ENCODE measurements at places on chromosomes 3 and 15. TPM values are rescaled to one million over a fixed set of nuclear protein-coding genes. Genes with fewer than 3 reads are reported as not detected.

GRCh38 chr3:185729337-185730055 lies 95.3 kb downstream of the IGF2BP2 start:
- DNase-seq = no peak

GRCh38 chr3:153171256-153171655 lies 9.2 kb downstream of the RAP2B start:
- no peak for DNase-seq

GRCh38 chr3:143824735-143825385 lies 23.4 kb downstream of the SLC9A9 start:
- DNase-seq = no peak

GRCh38 chr3:42505128-42505848 lies 2.8 kb downstream of the VIPR1 start:
- no peak for DNase-seq

DNA sequence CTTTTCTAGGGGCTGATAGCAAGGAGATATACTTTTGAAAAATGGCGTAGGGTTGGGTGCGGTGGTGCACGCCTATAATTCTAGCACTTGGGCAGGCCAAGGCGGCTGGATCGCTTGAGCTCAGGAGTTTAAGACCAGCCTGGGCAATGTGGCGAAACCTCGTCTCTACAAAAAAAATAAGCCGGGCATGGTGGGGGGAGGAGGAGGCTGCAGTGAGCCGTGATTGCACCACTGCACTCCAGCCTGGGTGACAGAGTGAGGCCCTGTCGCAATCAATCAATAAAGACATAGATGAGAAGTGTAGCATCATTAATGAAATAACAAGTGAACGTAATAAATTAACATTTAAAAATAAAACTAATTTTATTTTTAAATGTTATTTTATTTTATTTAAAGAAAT lies 134.6 kb downstream of the SLCO3A1 start:
- DNase-seq = no peak

DNA sequence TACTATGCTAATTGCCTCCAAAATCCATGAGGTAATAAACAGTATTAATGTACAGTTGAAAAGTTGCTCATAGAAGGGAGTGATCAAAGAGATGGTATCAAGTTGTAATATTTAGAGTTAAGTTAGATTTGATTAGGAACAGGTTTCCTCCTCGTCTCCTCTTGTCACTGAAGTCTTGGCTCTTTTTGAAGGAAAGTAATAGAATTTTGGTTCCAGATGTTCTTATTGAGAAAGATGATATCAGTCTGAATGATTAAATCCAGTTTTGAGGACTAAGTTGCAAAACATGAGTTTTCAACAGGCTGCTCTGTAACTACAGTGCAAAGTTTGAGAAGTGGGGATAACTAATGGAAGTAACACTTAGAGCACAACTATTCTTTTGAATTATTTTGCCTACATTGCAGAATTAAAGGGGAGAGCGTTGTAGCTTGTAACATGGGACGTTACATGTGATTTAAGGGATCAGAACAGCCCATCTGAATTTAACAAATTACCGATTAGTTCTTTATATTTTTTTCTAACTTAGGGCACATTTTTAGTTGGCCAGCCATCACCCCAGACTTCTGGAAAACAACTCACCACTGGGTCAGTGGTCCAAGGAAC lies 48.3 kb downstream of the MAP6D1 start:
- no peak for DNase-seq

Gene PML
- 15.4 TPM for total RNA-seq

DNA sequence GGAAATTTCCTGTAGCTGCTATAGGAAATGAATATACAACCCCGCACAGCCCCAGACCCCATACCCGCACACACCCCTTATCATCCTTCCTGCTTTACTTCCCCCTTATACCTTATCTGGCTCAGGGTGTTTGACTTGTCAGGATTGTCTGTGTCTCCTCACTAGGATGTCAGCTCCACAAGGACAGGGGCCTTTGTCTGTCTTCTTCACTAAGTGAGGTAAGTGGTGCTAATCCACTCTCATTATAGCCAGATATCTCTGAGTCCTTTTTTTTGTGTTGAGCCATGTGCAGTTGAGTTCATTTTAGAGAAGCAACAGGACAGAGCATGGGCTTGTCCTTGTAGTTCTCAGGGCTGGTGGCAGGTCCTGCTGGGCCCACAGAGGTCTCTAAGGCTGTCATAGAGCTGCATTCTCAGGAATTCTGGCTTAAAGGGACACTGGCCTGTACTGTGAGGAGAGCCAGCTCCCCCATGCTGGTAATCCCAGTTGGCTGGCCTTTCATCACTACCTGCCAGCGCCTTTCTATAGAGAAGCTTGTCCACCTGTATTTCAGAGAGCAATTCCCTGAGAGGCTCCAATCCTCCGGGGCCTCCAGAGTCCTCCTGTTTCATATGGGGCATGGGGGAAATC lies 9.0 kb downstream of the KY start:
- no peak for DNase-seq

DNA sequence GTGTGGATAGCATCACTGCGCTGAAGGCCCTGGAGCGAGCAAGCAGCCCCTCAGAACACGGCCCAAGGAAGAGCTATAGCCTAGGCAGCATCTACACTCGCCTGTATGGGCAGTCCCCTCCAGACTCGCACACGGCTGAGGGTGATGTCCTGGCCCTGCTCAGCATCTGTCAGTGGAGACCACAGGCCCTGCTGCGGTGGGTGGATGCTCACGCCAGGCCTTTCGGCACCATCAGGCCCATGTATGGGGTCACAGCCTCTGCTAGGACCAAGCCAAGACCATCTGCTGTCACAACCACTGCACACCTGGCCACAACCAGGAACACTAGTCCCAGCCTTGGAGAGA lies 20.5 kb downstream of the ATRIP start:
- no peak for DNase-seq

Gene MAP6D1
- total RNA-seq = 10.8 TPM

DNA sequence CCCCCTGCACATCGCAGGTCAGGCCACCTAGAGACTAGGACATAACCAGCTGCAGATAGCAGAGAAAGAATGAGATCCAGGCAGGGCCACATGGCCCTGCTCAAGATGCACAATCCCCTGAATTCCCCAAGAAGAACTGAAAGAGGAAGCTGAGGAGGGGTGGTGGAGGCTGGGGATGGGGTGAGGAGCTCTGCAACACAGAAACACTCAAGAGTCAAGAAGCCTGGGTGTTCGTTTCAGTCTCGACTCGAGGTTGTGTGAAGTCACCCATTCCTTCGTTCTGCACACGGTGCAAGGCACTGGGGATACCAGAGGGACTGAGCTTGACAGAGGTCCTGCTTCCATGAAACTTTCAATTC lies 62.0 kb downstream of the TLE3 start:
- peak; percentile 87 for DNase-seq

Gene NSUN3
- total RNA-seq = 15.3 TPM

Gene ANKUB1
- not detected for total RNA-seq

Gene ZNF501
- 8.8 TPM for total RNA-seq

Gene TCAIM
- 42.5 TPM for total RNA-seq

GRCh38 chr3:46356276-46356675 lies 2.4 kb downstream of the CCR2 start:
- no peak for DNase-seq

DNA sequence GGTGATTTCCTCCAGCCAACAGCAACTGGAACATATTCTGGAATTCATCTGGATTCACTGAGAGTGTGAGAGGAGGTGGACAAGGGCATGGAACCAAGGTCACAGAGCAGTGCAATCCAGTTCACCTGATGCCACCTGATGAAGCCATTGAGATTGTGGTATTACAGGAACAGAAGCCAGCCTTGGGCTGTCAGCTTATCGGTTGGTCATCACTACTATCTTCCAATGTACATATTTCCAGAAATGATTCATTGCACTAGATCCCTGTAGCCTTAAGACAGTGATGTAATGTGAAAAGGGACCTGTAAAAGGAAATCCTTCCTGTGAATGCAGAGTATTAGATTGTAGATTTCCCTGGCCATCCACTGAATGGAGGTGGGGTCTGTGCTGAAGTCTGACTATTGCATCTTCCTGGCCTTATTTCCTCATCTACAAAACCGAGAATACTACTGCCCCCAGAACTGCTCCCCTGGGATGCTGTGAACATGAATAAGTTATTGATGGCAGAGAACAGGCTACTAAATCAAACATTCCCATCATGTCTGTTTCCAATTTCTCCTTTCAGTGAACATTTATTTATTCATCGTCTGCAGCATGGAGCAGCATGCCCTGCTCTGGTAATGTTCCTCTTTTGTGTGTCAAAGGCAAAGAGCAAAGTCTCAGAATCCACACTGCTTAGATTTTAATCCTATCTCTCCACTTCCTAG lies 47.4 kb upstream of the TPM1 start:
- no peak for DNase-seq

GRCh38 chr3:171833789-171834460 lies 9.2 kb upstream of the TMEM212 start:
- DNase-seq = no peak

DNA sequence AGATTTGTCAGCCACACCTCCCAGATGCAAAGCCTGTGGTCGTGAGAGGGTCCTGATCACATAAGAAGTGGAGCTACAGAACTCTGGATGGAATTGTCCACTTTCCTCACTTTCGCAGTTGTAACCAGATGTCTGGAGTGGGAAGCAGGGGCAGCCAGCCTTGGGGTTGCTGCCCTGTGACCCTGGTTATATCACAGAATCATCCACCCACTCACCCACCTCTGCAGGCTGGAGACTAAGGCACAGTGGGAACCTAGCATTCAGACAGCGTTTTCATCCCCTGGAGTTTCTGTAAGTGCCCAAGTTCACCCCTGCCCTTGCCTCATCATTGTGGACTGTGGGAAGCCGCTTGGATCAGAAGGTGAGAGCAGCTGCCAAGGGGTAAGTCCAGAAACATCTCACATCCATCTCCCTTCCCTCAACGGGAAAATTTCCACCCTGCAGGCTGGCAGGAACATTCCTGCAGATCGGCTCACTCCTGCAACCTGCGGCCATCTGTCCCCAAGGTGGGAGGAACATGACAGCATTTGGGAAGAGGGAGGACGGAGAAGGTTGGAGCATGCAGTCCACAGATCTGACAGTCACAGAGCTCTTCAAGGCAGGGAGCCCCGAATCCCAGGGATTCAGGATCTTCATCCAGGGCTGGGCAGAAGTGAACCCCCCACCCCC lies 2.9 kb upstream of the IQSEC1 start:
- DNase-seq = no peak

- no peak for DNase-seq
These were observed 1037.8 kb downstream of the OTOL1 start for GRCh38 chr3:162534431-162534830.

GRCh38 chr15:68354268-68354667 lies 76.7 kb downstream of the FEM1B start:
- DNase-seq = no peak

GRCh38 chr3:193722566-193722965 lies 129.6 kb downstream of the OPA1 start:
- no peak for DNase-seq

DNA sequence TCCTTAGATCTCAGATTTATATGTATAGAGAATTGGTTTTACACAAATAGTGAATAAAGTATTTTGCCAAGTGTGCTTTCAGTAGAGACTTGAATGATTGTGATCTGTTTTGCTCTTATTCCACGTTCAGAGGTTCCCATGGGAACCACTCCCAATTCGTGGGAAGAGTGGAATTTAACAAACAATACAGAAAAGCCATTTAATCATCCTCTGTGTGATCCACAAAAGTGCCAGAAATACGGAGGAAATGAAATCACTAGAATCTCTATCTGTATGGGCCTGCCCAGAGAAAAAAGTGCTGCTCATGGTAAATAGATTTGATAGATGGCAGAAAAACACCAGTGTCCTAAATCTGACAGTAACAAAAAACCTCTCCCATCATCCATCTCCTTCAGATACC lies 56.0 kb downstream of the CNTN4 start:
- DNase-seq = no peak

DNA sequence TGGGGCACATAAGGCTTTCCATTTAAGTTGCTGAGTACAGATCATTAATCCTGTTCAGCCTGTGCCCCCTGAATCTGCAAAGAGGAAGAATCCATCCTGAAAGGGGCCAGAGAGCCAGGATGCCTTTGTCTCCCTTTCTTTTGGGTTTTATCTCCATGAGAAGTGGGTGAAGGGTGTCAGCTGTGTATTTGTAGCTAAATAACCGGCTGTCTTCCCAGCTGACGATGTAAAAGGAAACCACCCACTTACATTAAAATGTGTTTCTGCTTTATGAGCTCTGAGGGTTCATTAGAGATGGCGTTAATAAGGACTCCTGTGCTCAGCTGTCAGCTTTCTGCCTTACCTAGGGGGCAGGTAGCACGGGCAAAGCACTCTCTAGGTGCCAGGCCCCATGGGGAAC lies 83.4 kb downstream of the SLCO3A1 start:
- no peak for DNase-seq

- DNase-seq = no peak
These were observed 53.3 kb upstream of the FOXB1 start for GRCh38 chr15:59950603-59951388.

GRCh38 chr15:70251246-70251990 lies 153.7 kb upstream of the TLE3 start:
- DNase-seq = no peak

Gene DNAH12
- 0.43 TPM for total RNA-seq

Gene ARGFX
- not detected for total RNA-seq

DNA sequence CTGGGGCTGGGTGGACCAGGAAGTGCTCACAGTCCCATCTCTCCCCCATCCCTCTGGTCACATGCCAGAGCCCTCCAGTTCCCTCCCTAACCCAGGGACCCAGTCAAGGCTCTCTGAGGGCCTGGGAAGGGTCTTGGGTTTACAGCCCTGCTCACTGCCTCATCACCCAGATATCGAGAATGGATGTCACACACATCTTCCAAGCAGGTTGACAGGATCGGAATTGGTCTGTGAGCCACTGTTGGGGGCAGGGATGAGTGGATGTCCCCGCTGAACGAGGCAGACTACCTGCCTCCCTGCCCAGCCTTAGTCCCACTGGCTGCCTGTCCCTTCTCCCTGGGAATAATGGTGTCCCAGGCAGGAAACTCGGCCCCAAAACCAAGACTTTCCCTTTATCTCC lies 20.0 kb upstream of the GOLGA6C start:
- no peak for DNase-seq

DNA sequence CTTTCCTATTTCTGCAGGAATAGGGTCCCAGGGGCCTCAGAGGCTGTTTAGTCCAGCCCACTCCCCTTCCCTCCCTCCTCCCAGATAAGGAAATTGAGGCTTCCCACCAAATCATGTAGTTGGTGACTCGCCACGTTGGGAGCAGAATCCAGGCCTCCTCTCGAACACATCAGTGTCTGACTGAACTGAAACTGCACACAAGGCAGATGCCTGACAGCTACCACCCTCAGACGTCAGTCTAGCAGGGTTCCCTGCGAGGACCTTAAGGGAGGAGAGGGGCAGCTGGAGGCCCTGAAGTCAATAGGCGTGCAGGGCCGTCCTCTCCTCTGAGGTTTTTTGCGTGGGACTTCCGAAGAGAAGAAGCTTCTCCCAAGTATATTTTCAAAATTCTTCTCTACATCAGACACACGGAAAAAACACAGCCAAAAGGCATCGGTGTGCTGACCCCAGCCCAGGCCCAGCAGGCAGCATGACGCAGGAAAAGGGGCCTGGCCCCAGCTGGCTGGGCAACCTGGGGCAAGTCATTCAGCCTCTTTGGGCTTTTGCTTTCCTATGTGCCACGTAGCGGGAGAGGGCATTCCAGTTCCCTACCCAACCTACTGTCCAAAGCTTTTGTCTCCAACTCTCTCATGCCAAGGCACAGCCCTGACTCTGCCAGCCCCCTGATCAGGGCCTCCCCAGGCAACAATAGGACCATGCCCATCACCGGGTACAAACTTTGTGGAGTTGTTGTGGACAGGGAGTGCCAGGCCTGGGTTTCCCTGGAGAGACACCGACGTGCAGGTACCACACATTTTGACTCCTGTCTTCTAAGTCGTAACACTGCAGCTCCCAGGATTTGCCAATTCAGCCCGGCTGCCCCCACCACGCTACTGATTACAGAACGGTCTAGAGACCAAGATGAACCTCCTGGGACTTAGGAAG lies 283.1 kb downstream of the XXYLT1 start:
- DNase-seq = no peak

Gene CASR
- not detected for total RNA-seq

All from Karpas-422 (cell line).